Naive thymus-derived CD8-positive, alpha-beta T cell (primary cell): ENCODE measurements at places on chromosomes 6 and 20. TPM values are rescaled to one million over a fixed set of nuclear protein-coding genes. Genes with fewer than 3 reads are reported as not detected.

The SLC39A7 gene
- total RNA-seq: 36.4 TPM

The VAPB gene
- 34.3 TPM for total RNA-seq

GRCh38 chr6:90131614-90132423, 164.8 kb downstream of the BACH2 start:
- no peaks in the 10 kb centered on the region for H3K27me3 ChIP-seq
- H3K4me1 ChIP-seq: peaks cover 77% of the 10 kb centered on the region
- H3K36me3 ChIP-seq: peaks cover 6% of the 10 kb centered on the region
- DNase-seq: no peak
- no peak overlapping the region for H3K4me3 ChIP-seq

- H3K4me1 ChIP-seq: no peaks in the 10 kb centered on the region
- no peaks in the 10 kb centered on the region for H3K36me3 ChIP-seq
- no peak for DNase-seq
- no peak overlapping the region for H3K27ac ChIP-seq
- H3K27me3 ChIP-seq: peaks cover 22% of the 10 kb centered on the region
Observed at GRCh38 chr20:10179574-10180298, 38.9 kb upstream of the SNAP25 start.

GRCh38 chr20:8633366-8633765, 435.5 kb upstream of the PLCB4 start:
- no peaks in the 10 kb centered on the region for H3K4me1 ChIP-seq
- no peaks in the 10 kb centered on the region for H3K27me3 ChIP-seq
- H3K27ac ChIP-seq: no peak overlapping the region
- no peaks in the 10 kb centered on the region for H3K36me3 ChIP-seq

- DNase-seq: no peak
- no peak overlapping the region for H3K27ac ChIP-seq
- peaks cover 38% of the 10 kb centered on the region for H3K27me3 ChIP-seq
- no peaks in the 10 kb centered on the region for H3K4me1 ChIP-seq
- no peaks in the 10 kb centered on the region for H3K36me3 ChIP-seq
Observed at GRCh38 chr6:27994616-27995015, 37.6 kb downstream of the OR2B6 start.

DNA sequence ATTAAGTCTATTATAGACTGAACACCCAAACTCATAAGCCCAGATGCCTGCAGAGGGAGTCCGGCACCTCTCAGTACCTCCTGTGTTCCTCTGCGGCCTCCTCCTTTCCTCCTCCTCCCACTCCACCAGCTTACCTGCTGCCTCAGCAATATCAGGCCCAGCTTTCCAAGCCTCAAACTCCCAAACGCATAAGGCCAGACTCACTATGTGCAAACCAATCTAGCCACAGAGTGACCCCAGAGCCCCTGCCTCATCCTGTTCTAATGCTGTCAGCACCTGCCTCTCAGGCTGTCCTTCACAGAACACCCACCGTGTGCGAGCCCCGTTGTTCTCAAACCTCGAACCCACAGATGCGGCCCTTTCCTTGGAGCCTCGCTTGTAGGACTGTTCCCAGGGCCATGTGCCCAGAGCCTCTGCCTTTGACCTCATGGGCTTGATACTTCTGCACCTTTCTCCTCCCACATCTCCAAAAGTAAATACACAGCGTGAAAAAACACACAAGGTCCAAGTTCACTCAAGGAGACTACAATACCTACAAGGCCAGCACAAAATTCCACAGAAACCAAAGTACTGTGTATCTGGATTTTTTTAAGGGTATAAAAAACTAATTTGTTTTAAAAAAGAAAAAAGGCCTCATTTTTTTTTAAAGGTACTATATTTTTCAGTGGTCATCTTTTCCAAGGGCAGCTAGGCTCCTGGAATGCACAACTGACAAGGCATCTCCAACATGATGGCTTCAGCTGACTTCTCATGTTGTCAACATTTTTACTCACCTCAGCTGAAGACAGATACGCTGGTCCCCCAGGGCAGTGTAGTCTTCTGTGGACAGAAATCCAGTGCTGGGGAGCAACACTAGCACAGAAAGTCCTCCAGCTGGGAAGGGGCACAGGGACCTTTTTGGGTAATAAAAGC, 52.3 kb downstream of the ABHD12 start:
- DNase-seq: no peak
- H3K4me1 ChIP-seq: peaks cover 18% of the 10 kb centered on the region
- no peaks in the 10 kb centered on the region for H3K27me3 ChIP-seq

DNA sequence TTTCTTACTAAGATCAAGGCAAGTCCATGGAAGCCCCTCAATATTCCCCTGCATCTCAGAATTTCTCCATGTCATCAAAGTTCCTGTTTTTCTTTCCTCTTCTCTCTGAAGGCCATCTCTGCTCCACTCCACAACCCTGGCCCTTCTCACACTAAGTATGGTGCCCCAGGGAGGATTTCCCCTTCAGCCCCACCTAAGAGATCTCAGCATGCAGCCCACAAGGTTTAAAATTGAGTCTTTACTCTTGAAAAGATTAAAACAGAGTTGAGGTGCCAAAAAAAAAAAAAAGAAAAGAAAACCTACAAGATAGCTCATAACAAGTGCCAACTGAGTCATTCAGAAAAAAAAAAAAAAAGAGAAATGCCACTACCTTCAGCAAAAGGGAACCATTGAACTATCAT, 36.5 kb upstream of the TNFAIP3 start:
- no peak overlapping the region for H3K4me3 ChIP-seq
- peaks cover 53% of the 10 kb centered on the region for H3K4me1 ChIP-seq
- H3K36me3 ChIP-seq: no peaks in the 10 kb centered on the region
- no peaks in the 10 kb centered on the region for H3K27me3 ChIP-seq
- no peak for DNase-seq

DNA sequence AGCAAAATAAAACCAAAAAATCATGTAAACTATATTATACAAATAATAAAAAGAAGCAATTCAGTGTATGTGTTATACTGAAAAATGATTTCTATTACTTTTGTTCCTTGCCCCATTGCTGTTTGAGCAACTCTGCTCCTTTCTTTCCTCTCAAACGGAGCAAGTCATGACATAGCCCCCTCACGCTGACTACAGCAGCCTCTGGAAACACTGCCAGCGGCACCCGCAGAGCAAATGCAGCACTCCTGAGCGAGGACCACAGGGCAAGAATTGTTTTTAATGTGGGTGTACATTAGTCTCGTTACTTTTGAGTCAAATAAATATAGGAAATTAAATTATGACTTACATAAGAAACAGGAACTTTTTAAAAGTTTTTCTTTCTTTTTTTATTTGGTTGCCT, 350.1 kb upstream of the HSF2 start:
- H3K27me3 ChIP-seq: peaks cover 10% of the 10 kb centered on the region
- no peaks in the 10 kb centered on the region for H3K36me3 ChIP-seq
- no peak for DNase-seq
- no peaks in the 10 kb centered on the region for H3K4me1 ChIP-seq
- H3K27ac ChIP-seq: no peak overlapping the region
- no peak overlapping the region for H3K4me3 ChIP-seq

DNA sequence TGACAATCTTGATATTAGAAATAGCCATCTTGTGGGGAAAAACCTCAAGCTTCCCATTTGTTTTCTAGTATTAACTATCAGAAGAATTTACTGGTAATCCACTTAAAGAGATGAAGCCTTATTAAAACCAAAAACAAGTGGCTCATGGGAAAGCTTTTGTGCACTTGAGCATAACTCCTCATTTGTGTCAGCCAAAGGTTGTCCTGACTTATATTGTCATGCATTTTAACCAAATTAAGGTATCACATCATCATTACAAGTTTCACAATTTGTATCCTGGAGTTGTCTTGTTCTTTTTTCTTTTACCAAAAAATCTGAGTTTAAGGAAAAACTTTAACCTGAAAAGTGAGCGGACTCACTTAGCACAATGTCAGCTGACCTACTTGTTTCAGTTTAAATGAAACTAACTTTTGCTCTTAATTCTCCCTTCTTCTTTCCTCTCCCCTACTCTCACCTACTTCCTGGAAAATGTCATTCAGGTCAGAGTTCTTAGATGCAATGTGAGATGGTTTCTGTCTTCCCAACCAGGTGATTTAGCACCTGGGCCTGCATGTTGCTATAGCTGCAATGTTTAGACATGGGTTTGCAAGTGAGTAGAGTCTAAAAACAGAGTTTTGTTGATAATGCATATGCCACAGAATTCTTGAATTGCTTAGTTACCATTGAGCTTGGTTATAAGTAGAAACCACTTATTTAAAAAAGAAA, 82.8 kb downstream of the TNFAIP3 start:
- H3K4me1 ChIP-seq: peaks cover 13% of the 10 kb centered on the region
- no peak overlapping the region for H3K4me3 ChIP-seq
- H3K36me3 ChIP-seq: no peaks in the 10 kb centered on the region
- H3K27ac ChIP-seq: peak overlapping the region; percentile 44

DNA sequence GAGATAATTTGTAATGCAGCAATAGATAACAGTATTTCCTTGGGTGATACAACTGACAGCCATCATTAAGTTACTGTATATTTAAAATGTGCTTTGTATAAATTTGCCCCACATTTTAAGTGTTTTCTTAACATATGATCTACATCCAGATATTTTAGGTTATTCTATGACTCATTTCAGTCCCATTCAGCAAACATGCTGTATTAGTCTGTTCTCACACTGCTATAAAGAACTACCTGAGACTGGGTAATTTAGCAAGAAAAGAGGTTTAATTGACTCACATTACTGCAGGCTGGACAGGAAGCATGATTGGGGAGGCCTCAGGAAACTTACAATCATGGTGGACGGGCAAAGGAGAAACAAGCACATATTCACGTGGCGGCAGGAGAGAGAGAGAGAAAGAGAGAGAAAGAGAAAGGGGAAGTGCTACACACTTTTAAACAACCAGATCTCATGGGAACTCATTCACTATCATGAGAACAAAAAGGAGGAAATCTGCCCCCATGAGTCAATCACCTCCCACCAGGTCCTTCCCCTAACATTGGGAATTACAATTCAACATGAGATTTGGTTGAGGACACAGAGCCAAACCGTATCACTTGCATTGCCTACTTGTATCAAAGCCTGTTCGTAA, 9.6 kb upstream of the CHD6 start:
- H3K4me3 ChIP-seq: no peak overlapping the region
- no peak for DNase-seq
- peaks cover 3% of the 10 kb centered on the region for H3K27me3 ChIP-seq
- no peaks in the 10 kb centered on the region for H3K36me3 ChIP-seq
- H3K27ac ChIP-seq: no peak overlapping the region

- no peak overlapping the region for H3K4me3 ChIP-seq
- H3K27me3 ChIP-seq: no peaks in the 10 kb centered on the region
- peaks cover 13% of the 10 kb centered on the region for H3K4me1 ChIP-seq
- DNase-seq: no peak
- peaks cover 6% of the 10 kb centered on the region for H3K36me3 ChIP-seq
- no peak overlapping the region for H3K27ac ChIP-seq
Observed at GRCh38 chr6:10598084-10598960, 77.2 kb downstream of the GCNT2 start.

DNA sequence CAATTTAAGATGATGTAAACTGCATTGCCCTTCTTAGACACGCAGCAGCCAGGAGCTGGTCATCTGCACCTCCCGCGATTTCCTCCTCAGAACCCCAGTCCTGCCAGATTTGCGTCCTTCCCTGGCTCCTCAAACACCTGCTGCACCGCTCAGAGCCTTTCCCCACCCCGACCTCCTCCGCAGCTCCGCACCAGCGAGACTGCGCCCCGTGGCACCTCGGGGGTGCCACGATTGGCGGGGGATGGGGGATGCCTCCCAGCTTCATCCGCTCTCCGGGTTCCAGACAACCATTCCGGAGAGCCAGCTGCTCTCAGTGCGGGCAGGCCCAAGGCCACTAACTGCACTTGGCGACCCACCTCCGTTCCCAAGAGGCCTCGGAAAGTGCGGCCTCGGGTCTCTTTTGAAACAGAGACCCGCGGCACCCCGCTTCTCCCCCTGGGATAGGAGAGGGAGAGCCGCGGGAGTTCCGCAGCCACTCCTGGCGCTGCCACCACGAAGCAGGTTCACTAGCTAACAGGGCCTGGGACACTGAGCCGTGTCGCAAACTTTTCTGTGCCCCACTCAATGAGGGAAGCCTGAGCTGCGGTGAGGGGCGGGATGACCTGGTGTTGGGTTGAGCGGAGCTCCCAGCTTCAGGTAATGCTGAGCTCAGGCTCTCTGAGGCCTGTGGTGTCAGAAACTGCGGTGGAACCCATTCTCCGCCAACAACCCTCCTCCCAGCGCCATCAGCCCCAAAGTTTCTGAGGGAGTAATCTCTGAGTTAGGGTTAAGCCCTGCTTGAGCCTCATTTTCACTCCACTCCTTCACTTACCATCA, 7.3 kb upstream of the TFAP2A start:
- H3K27me3 ChIP-seq: peaks cover 97% of the 10 kb centered on the region
- peaks cover 16% of the 10 kb centered on the region for H3K4me1 ChIP-seq
- DNase-seq: no peak
- no peak overlapping the region for H3K4me3 ChIP-seq

DNA sequence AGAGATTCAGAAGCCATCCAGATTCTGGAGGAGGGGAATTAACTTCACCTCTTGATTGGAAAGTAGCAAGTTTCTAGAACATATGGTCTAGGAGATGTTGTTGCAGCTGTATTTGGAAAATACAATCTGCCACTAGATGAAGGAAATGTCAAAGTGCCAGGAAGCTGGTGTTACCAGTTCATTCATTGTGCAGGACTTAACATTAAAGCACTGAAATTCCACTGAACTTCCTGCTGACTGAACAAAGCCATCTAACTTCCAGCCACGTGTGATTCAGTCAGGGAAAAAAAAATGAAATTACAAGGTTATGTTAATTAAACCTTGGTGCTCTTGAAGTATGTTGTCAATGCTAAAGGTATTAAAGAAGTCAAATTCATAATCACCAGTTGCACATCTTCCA, 321.5 kb upstream of the SASH1 start:
- H3K27me3 ChIP-seq: no peaks in the 10 kb centered on the region
- DNase-seq: no peak

- peaks cover 7% of the 10 kb centered on the region for H3K4me1 ChIP-seq
- H3K36me3 ChIP-seq: no peaks in the 10 kb centered on the region
- H3K27me3 ChIP-seq: no peaks in the 10 kb centered on the region
- peak overlapping the region; percentile 16 for H3K27ac ChIP-seq
Observed at GRCh38 chr6:142474531-142475289, 172.9 kb downstream of the ADGRG6 start.

DNA sequence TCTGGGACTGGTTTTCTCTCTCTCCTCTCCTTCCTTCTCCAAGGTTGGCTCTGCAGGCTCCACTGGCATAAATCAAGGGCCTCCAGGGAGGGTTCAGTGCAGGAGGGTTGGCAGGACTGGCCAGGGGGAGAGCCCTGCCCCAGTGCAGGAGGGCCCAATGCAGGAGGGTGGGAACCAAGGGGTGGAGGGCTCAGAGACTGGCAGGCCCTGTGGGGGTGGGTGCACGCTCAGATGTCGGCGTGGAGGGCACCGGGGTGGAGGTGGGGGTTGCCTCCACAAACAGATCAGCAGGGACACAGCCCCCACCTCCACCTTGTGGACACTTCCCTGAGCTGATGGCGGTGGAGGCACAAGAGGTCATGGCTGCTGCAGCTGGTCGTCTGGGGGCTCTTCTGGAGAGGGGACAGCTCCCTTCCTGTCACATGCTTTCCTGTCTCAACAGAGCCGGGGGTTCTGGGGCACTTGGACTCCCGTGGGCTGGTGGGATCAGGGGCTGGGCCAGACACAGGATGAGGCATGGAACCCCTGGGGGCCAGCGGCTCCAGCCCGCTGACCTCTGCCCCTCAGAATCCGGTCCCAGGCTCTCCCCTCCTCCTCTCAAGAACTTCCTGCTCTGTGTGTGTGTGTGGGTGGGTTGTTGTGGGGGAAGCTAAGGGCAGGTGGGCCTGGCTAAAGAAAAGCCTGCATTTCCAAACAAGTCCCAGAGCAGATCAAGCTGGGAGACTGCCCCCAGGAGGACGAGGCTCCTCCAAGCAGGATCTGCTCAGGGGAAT, 2.7 kb upstream of the ABHD16B start:
- DNase-seq: no peak
- peak overlapping the region; percentile 94 for H3K27ac ChIP-seq
- H3K27me3 ChIP-seq: no peaks in the 10 kb centered on the region
- H3K4me1 ChIP-seq: peaks cover 45% of the 10 kb centered on the region
